Psoas muscle (tissue), 8 donors: ENCODE measurements at places on chromosomes 3 and 15. TPM values are rescaled to one million over a fixed set of nuclear protein-coding genes. Genes with fewer than 3 reads are reported as not detected.

MELTF gene
- 0.44 TPM for polyA plus RNA-seq

ITGA11 gene
- polyA plus RNA-seq = 0.10 TPM

LRRC57 gene
- polyA plus RNA-seq = 5.0 TPM

LRRC3B gene
- polyA plus RNA-seq = 0.05 TPM

ACKR2 gene
- polyA plus RNA-seq = 0.04 TPM

ALDH1A2 gene
- 0.74 TPM for polyA plus RNA-seq

DNA sequence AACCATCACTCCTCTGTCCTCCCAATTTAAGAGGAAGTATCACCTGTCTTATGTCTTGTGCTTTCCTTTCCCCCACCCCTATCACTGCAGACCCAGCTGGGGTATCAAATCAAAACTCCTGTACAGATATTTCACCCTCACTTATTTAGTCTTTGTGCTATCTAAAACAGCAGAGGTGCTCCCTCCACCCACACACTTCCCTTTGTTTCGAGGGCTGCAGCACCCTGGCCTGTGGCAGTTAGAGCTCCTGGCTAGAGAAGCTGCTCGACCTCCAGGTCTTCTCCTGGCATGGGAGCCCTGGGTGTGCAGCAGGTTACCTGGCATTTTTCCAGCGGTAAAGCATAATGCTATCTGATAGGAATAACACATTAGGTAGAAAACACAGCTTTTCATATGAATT is 181.4 kb upstream of the BCL6 start:
- no peak for DNase-seq

GRCh38 chr3:99856437-99857220 is 39.0 kb downstream of the CMSS1 start:
- DNase-seq = no peak

DNA sequence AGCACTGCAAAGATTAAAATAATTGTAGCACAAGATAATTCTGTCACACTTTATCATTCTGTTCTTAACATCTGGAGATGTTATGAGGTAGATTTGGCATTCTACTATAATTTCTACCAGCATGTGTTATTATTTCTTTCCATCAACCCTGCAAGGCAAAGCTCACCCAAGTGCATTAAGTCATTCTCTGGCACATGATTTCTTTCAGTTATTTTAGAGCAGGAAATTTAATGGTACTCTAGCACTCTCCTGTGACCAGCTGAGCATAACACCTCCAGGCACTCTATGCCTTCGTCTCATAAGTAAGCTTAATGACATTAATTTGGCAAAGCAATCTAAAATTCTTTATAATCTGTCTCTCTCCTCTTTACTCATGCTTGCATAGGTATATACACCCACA is 300.2 kb upstream of the GPR149 start:
- no peak for DNase-seq

- DNase-seq = no peak
Observed at GRCh38 chr3:53694666-53695323, 151.4 kb downstream of the CHDH start.

GRCh38 chr3:9390265-9390888 is 7.0 kb upstream of the SETD5 start:
- DNase-seq = no peak

GRCh38 chr3:121545049-121545573 is 677 bp downstream of the POLQ start:
- no peak for DNase-seq

DNA sequence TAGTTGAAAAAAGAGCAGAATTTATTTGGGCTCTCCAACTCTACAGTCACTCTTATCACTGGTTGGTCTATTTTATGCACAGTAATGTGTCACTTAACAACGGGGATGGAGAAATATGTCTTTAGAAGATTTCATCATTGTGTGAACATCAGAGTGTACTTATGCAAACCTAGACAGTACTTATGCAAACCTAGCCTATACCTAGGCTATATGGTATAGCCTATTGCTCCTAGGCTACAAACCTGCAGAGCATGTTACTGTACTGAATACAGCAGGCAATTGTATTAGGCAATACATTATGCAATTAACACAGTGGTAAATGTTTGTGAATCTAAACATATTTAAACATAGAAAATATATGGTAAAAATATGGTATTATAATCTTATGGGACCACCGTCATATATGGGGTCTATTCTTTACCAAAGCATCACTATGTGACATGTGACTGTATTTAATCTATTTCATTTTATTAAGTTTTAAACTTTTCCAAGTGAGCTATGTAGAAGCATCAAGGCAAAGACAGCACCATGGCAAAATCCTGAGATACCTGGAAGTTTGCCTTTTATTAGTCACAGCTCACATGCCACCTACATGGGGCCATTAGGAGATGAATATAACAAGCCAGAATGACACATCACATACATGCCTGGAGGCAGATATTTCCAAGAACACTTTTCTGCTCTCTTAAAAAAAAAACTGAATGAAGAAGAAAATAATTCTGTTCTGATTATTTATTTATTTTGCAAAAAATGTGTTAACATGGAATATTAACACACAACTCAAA is 537.4 kb downstream of the TUSC7 start:
- no peak for DNase-seq

- DNase-seq = no peak
Observed at GRCh38 chr15:96047255-96047931, 283.1 kb upstream of the NR2F2 start.

DNA sequence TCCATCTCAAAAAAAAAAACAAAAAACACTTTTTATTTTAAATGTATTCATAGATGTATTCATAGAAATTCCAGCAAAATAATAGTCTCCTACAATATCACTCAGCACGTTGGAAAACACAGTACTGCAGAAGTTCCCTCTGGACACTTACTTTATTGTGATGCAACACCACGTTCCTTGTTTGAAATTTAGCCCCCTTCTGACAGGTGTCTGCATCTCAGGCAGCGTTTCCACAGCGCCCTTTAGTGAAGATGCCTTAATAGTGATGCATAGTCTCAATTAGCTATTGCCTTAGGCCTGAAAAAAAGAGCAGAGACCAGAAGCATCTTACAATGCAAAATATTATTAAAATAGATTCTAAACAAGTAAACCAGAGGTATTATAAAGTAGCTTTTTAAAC is 20.3 kb downstream of the IL12A start:
- no peak for DNase-seq

DNA sequence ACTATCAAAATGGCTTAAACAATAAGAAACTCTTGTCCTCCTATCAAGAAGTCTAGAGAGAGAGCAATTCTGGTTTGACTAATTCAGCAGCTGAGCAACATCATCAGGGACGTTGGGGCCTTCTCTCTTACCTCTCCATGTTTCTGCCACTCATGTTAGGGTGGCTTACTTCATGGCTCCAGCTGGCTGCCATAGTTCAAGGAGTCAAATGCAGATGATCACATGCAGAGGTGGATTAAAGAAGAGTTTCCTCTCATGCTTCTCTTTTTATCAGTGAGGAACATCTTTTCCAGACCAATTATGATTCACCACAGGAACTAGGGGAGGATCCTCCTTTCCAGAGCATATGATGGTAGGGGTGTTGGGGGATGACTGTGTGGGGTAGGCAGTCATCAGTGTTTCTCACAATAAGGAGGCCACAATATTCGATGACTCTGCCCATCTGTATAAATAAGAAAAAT is 45.5 kb downstream of the NEK11 start:
- no peak for DNase-seq

DNA sequence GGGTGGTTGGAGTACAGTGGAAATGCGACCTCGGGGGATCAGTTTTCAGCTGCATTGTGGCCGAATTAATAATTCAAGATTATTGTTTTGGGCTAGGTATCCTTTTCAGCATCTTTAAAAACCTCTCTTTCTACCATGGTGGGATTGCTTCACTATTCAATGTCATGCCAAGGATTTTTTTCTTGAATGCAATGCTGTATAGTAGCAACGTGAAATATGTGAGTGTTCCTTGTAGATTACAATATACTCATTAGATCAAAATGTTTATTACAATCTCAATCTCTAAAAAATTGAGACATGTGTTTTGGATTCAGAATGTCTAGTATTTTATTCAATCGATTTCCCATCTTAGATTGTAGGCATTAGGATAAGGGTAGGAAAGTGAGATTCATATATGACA is 586.5 kb upstream of the TBL1XR1 start:
- no peak for DNase-seq

DNA sequence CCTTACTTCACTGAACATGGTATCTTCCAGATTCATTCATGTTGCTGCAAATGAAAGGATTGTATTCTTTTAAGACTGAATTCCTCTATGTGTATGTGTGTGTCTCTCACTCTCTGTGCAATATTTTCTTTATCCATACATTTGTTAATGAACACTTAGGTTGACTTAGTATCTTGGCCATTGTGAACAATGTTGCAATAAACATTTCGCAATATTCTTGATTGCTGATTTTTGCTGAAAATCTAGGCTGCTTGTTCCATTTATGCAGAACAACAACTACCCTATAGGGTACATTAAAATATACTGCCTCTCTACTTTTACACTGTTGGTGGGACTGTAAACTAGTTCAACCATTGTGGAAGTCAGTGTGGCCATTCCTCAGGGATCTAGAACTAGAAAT is 732.4 kb downstream of the CADM2 start:
- no peak for DNase-seq

- DNase-seq = no peak
Observed at GRCh38 chr3:171841620-171842000, 1.5 kb upstream of the TMEM212 start.

DNA sequence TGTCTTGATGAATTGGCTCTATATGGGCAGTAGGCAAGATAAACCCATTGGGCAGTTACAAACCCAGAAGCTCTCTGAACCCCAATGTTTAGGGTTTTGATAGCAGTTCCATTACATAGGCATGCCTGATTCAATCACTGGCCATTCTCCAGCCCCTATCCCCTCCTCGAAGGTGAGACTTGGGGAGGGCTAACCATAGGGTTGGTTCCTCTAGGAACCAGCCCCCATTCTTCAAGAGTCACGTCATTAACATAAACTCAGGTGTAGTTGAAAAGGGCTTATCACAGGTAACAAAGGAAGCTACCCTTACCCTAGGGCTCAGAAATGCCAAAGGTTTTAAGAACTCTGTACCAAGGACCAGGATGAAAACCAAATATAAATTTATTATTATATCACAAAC is 353.1 kb downstream of the ERC2 start:
- DNase-seq = no peak

DNA sequence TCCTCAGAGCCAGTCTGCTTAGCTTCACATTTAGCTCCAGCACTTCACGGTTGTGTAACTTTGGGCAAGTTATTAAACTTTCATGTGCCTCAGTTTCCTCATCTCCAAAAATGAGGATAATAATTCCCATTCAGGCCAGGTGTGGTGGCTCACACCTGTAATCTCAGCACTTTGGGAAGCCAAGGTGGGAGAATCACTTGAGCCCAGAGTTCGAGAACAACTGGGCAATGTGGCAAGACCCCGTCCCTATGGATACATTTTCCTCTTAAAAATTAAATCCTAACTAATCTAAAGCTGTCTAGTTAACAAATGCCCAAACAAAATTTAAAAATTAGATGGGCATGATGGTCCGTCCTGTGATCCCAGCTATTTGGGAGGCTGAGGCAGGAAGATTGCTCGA is 7.2 kb downstream of the RCN2 start:
- DNase-seq = no peak

DNA sequence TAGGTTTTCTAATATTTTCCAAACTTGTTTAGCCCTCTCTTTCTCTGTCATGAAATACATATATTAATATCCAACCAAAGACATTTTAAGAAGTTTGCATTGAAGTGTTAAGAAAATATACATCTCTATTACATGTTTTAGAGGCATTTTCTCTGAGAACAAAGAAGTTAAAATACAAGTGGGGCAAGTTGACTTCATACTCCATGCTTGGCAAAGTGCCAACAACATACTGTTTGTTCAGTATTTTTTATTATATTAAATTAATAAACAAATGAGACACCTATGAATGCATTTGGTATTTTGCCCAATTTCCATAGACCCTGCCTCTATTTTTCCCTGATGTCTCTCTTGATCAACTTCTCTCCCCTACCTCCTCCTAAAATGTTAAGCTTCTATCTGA is 232.8 kb upstream of the MRPL3 start:
- no peak for DNase-seq

- DNase-seq = peak; percentile 93
Observed at GRCh38 chr15:48330855-48331795, at the start of gene DUT. TSS of gene DUT (plus strand) at chr15:48331429. CDS start at chr15:48331516, 87 bp downstream.

GRCh38 chr3:151879037-151879436 is 5.6 kb downstream of the SUCNR1 start:
- no peak for DNase-seq
